ENCODE measurements at places on chromosomes 3 and 15. TPM values are rescaled to one million over a fixed set of nuclear protein-coding genes. Genes with fewer than 3 reads are reported as not detected.

The TAGLN3 gene
- total RNA-seq: not detected

The ENTPD3 gene
- 0.48 TPM for total RNA-seq

The ACTC1 gene
- 194 TPM for total RNA-seq

The PLAAT1 gene
- total RNA-seq: 2.4 TPM

The CHRNA7 gene
- 14.4 TPM for total RNA-seq

The DUOX1 gene
- 5.8 TPM for total RNA-seq

The B3GNT5 gene
- total RNA-seq: 7.9 TPM

The SCN5A gene
- 22.1 TPM for total RNA-seq

The ZIC1 gene
- total RNA-seq: 14.2 TPM

The ADAMTS17 gene
- total RNA-seq: 8.2 TPM

The ITIH1 gene
- total RNA-seq: 1.2 TPM

The MESP1 gene
- 2.9 TPM for total RNA-seq

The ZNF660 gene
- total RNA-seq: 19.0 TPM

The NMNAT3 gene
- total RNA-seq: 15.6 TPM

The LTK gene
- total RNA-seq: 4.3 TPM

The GADL1 gene
- total RNA-seq: 7.7 TPM

The HRG gene
- 1.9 TPM for total RNA-seq

The CHDH gene
- 0.48 TPM for total RNA-seq

The CD276 gene
- 38.5 TPM for total RNA-seq

The APOD gene
- total RNA-seq: not detected

The NR2E3 gene
- total RNA-seq: not detected

The OIP5 gene
- total RNA-seq: 1.4 TPM

The SLC7A14 gene
- 9.6 TPM for total RNA-seq

The GPR149 gene
- 1.7 TPM for total RNA-seq

The TPRG1 gene
- 13.5 TPM for total RNA-seq

The SLC15A2 gene
- 12.0 TPM for total RNA-seq

The CKMT1A gene
- 3.6 TPM for total RNA-seq

The GOLGA6L10 gene
- 4.3 TPM for total RNA-seq

The KLHL40 gene
- total RNA-seq: not detected

The CRTAP gene
- total RNA-seq: 221 TPM

The SLC2A2 gene
- 0.72 TPM for total RNA-seq

The SAMMSON gene
- total RNA-seq: 26.2 TPM

The CLEC3B gene
- 18.3 TPM for total RNA-seq

The NEDD4 gene
- 60.7 TPM for total RNA-seq

The PGBD4 gene
- 3.9 TPM for total RNA-seq

The CERS3 gene
- total RNA-seq: 4.1 TPM

The THAP10 gene
- 6.0 TPM for total RNA-seq

The DAZL gene
- 2.9 TPM for total RNA-seq

The GOLGA8K gene
- 1.2 TPM for total RNA-seq

The GPR62 gene
- not detected for total RNA-seq

The CLASP2 gene
- 92.0 TPM for total RNA-seq

The DPPA2 gene
- not detected for total RNA-seq

The TLR9 gene
- total RNA-seq: 0.24 TPM

The VGLL4 gene
- total RNA-seq: 122 TPM

The SLC22A14 gene
- total RNA-seq: 0.96 TPM
